Panc1 (cell line): ENCODE measurements at places on chromosomes 1 and 21. TPM values are rescaled to one million over a fixed set of nuclear protein-coding genes. Genes with fewer than 3 reads are reported as not detected.

DNA sequence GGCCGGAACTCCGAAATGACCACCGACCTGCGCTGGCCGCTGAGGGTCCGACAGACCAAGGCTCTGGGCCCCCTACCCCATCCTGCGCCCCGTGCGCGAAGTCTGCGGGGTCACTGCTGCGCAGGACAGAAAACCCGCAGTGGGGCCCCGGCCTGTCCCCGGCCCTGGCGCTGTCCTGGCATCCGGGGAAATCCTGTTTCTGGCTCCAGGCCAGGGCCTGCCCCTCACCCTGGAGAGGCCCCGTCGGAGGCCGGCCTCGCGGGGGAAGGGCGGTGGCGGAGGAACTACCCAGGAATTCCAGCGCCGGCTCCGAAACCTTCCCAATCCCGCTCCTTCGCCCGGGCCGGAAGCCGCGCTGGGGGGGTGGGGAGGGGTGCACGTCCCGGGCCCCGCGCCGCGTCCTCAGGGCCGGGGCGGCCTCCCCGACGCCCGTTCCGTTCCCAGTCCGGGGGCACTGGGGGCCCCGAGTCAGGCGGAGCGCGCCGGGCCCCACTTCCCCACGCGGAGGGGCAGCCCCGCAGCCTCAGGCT lies 77.0 kb downstream of the MORN1 start:
- no peak for DNase-seq

DNA sequence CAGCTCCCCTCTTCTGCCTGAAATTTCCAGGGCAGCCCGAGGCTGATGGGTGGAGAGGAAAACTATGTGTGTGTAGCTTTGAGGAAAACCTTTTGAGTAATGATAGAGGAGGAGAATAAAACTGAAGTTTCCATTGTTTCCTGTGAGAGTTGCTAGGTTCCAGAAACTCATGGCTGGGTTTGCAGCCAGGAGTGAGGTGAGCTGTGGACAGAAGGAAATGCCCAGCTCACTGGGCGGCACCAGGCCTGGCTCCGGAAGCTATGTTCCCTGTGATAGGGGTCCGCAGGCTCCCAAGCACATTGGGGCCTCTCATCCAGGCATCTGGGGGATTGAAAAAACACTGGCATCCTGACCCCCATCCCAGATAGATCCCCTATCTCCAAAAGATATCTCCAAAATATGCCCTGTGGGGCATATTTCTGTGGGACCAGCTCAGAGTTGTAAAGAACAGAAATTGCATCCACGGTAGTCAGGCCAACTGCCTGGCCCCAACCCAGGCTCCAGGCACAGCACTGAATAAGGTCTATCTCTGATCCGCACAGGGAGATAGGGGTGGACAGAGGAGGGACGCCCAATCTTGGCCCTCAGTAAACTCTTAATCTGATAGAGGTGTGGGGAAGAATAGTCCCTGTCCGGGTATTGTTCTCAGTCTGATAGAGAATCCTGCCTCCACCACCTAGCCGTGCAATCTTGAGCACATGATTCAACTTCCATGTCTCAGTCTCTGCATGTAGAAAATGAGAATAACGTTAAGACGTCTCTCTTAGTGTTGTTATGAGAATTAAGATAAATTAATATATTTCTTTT lies 1.8 kb upstream of the HSPG2 start:
- no peak for DNase-seq

DNA sequence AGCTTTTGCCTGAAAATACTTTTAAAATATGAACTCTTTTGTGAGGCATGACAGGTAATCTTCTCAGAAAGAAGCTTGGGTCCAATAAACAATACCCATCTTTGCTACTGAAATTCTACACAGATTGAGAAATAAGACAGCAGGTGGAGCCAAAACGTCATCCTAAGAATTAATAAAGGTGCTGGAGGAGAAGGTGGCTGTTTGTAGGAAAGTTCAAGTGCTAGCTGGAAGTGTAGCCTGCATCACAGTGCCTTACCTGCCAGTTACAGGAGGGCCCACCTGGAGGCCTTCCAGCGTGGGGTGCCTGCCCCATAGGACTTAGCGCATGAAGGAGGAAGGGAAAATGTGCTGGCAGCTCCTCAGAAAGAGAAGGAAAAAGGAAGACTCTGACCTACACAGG lies 93.7 kb downstream of the TTC3 start:
- DNase-seq = no peak

DNA sequence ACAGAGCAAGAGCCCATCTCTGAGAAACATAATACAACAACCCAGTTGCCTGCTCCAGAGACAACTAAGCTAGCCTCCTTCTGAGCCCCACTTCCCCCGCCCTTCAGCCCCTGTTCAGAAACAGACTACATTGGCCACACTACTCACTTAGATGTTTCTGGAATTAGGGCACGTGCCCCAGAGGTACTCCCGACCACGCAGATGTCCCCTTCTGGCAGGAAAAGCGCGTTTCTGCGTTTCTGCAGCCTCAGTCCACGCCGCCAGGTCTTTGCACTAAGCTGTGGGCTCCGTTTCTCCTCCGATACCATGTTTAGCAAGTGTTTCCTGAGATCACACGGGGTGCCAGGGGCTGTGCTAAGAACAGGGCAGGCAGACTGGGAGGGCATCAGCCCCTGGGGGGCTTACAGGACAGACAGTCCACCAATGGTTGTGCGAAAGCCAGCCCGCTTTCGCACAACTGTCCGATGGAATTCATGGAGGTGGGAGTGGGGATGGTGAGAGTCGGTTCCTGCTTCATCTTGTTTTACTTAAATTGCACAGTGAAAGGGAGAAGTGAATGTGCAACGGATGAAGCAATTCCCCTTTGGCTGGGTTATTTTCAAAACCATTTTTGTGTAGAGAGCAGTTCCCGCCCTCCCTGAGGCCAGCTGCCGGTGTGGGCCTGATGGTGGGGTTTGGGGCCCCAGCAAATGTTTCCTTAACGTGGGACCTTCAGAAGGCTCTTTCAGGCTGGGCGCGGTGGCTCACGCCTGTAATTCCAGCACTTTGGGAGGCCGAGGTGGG lies 2.7 kb downstream of the PIK3CD start:
- DNase-seq = no peak

DNA sequence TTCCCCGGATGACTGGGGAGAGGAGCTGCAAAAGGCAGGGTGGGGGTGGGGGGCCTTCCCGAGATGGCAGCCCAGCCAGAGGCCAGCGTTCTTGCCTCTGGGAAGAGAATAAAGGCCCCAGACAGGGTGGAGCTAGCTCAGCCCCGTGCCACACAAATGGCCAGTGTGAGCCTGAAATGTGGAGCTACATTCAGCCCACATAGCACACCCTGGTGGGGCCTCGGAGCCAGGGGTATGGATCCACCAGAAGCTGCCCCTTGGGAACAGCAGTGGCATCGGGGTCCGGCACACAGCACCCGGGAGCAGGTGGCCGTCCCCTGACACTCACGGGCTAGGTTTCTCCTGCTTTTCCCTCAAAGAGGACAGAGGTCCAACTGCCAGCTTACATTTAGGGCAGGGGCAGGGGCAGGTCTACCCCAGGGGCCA lies 93.9 kb downstream of the PDE9A start:
- no peak for DNase-seq

DNA sequence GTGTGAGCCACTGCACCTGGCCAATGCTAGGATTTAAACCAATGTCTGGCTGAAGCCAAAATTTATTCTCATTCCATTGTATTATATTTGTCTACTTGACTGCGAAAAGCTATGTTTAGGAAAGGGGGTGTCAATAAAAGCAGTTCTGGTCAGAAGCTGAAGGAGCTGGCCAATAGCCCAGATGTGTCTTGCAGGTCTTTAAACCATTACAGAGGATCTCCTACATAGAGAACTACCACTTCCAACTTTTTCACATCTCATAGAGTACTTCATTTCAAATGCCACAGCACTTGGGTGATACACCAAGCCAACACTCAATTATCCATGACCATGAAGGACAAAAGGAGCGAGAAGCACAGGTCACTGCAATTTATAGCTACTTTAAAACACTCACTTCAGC lies 2.5 kb downstream of the SYT11 start:
- no peak for DNase-seq

- DNase-seq = no peak
These were observed 23.4 kb upstream of the NTMT2 start for GRCh38 chr1:170122366-170122765.

DNA sequence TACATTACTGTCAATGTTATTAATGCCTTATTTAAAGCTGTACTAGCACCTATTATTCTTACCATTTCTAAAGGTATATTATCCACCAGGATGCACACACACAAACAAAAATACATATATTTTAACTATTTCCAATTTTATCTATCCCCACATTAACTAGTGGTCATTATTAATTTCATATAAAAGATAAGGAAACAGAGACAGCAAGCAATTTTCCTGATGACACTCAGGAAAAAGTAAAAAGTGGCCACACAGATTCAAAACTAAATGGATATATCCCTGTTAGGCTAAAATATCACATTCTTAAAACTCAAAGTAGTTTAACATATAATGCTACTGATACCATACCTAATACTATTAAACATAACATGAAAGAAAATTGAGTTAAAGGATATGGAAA lies 534.1 kb downstream of the KCNT2 start:
- DNase-seq = no peak

DNA sequence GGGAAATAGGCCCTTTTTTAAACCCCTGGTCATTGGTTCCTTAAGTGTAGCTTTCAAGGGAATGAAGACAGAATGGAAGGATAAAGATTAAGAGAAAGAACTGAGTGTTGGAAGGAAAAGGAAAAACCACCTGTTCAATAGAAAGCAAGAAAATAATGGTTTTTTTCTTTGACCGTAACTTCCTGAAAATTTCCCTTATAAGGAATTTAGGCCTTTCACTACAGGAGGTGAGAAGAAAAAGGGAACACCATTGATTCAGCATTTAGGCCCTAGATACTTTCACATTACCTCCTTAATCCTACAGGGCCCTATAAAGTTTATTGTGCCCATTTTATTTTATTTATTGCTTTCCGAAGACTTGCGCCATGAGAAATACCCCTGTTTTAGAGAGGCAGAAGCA lies 18.9 kb downstream of the KPNA6 start:
- DNase-seq = no peak

DNA sequence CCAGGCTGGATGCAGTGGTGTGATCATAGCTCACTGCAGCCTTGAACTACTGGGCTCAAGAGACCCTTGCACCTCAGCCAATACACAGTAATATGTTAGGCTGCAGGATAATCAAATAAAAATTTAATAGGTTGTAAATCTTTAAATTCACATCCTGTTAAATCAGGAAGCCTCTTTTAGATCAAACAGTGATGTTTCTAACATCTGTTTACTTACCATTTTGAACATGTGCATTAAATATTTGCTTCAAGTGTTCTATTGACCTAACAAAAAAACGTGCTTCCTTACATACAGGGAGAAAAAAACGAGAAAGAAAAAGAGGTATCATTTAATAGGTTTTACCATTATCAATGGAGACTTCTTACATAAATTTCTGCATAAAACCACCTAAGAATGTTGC lies 70.6 kb downstream of the IARS2 start:
- no peak for DNase-seq

DNA sequence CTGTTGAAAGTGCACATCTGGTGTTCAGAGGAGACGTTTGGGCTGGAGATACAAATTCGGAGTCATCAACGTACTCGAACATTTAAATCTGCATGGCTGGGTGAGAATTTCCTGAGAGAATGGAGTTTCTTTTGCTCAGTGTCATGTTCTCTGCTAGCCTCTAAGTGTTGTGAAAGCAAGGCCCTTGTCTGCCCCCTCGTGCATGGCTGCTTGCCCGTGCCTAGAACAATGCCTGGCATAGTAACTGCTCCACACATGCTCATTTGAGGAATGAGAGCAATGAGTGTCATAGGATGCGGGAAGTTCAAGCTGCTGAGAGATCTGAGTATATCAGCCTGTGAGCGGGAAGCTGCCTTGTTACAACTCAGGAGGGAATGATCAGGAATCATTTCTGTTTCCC lies 171.1 kb upstream of the CSF3R start:
- DNase-seq = no peak

- no peak for DNase-seq
These were observed 6.7 kb downstream of the GORAB start for GRCh38 chr1:170538687-170539086.

DNA sequence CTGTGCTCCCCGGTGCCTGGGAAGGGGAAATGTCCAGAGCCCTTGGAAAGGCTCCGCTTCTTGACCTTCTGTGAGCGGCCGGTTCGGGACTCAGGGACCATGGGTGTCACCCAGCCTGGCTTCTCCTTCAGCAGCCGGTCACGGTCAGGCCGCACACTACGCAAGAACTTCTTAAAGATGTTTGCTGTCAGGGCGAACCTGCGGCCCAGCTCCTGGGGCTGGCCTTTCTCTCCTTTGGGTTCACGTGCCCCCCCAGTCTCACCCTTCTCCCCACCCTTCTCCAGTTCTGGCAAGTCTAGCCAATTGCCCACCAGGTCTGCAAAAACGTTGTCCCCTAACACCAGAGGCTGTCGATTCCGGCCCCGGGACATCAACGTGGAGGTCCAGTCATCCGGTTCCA lies 12.1 kb downstream of the INKA2 start:
- DNase-seq = no peak

PEAR1 gene
- 16.1 TPM for total RNA-seq

VHLL gene
- 0.28 TPM for total RNA-seq

FCGR3A gene
- 0.13 TPM for total RNA-seq

TMPRSS3 gene
- total RNA-seq = not detected

ARHGEF16 gene
- 10.1 TPM for total RNA-seq

CHODL gene
- total RNA-seq = 0.10 TPM
